ENCODE measurements at places on chromosomes 13 and 19.

DNA sequence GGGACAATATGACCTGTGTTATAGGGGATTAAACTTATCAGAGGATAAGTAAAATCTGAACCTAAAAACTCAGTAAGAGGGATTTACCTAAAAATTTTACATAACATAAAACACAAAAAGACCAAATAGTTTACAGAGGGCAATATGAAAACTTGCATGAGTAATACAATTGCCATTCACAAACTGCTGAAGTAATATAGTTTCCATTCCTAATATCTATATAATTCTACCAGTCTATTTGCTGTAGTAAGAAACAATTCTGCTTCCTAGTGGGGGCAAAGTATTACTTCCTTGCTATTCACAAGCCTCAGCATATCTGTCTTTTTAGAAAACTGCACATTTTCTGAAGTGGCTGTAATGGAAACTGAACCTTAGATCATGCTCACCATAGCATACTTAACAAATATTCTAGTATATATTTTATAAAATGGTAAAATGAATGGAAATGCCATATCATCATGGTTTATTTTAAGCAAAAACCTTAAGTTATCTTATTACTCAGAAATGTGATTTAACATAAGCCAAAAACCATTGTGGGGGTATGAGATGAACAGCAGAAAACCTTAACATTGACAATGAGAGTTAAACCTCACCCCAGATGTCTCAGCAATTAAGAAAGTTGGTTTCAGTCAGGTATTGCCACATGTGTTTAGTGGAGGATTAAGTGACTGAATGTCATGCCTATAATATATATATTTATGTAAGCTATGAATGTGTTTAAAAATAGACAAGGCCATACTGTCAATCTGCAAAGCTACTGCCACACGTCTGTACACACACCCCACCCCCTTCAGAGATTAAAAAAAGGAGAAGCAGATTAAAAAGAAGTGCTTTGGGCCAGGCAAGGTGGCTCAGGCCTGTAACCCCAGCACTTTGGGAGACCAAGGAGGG is 136.8 kb downstream of the MIPEP start:
- DNase-seq = no peak

- no peak for DNase-seq
These were observed 524.1 kb upstream of the SLITRK5 start for GRCh38 chr13:87147076-87147475.

- DNase-seq = no peak
These were observed 17.1 kb upstream of the VWA8 start for GRCh38 chr13:41978007-41978406.

DNA sequence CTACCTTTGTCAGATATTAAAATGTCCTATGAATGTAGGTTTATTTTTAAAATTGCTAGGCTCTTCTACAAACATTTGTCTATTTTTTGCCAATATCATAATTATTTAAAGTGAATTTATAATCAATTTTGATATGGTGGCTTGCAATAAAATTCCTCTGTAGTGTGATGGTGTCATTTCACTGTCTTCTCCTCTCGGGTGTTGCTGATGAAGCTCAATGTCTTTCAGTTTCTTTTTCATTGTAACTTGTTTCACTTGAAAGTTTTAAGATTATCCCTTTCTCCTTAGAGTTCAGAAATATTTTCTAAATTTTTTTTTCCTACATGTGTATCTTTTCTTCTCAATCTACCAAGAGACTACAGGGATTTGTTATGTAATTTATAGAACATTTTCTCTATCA is 267.1 kb upstream of the EDNRB start:
- DNase-seq = no peak

DNA sequence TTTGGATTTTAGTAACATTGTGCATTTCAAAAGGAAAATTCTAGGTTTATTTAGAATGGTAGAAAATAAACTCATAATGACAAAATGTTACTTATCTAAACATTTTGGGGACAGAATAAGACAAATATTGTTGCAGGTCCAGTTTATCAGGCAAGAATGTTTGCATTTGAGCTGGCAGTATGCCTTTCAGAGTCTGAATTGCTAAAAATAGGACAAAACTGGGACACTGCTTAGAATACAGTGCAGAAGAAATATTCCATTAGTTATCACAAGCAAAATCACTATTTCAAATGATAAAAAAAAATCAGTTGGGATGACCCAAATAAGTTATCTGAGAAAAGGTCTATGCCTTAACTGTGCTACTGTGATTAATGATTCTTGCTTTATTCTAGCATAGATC is 870.3 kb upstream of the MIR17HG start:
- DNase-seq = no peak

DNA sequence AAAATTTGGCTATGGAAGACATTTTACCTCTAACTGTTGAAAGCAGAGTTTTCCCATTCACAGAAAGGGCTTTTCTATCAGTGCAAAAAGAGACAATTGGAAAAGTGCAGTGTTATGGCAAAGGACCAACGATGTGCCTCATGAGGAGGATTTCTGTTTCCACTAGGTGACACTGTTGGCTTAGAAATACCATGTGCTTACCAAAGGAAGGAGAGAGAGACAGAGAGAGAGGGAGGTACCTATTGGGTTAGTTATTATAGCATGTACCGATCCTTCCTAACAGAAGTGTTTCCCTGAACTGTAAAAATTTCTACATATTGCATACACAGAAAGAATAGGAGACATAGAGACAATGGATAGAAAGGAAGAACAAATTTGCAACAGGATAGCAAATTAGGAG is 23.9 kb upstream of the PSG4 start:
- DNase-seq = no peak

GRCh38 chr19:46211201-46211881 is 18.2 kb upstream of the IGFL1 start:
- no peak for DNase-seq

DNA sequence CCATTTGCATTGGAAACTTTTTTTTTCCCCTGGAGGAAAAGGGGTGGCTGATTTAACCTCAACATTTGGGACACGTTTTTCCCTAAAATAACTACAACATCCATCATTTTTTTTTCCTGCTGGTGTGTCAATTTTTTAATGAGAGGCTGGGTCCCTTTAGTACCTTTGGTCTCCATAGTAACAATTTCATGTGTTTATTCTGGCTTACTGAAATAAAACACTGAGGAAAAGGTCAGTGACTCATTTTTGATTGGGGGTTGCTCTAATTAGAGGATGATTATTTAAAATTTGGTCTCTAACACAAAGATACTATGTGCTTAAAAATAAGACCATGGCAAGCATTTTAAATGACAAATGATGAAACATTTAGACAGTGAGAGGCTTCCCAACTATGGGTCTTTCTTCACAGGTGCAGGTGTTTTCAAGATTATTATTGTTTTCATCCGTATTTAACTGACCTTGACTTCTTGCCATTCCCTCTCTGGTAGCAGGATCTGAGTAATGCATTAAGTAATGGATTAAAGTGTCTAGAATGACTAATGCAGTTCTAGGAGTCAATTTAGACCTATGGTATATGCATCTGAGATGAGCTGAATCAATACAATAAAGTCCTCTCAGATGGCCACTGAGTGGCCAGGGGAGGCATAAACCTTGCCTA is 406.4 kb downstream of the KCNRG start:
- DNase-seq = no peak

- DNase-seq = no peak
These were observed 25.2 kb downstream of the ZNF383 start for GRCh38 chr19:37243206-37243632.

DNA sequence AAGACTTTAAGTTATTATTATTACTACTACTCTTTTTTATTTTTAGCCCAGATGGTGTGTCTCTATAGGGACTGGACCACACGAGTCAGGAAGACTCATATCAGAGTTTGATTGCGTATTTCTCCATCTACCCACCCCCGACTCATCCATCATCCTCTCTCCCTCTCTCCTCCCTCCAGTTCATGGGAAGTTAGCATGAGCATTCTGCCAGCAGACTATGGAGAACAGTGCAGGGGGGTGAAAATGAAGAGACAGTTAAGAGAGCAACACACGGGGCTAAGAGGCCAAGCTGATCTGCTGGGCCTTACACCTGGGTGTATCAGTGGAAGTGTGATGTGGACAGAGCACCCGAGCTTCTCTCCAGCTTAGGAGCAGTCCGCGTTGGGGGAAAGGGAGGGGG is 95.0 kb downstream of the UQCRFS1 start:
- DNase-seq = no peak

DNA sequence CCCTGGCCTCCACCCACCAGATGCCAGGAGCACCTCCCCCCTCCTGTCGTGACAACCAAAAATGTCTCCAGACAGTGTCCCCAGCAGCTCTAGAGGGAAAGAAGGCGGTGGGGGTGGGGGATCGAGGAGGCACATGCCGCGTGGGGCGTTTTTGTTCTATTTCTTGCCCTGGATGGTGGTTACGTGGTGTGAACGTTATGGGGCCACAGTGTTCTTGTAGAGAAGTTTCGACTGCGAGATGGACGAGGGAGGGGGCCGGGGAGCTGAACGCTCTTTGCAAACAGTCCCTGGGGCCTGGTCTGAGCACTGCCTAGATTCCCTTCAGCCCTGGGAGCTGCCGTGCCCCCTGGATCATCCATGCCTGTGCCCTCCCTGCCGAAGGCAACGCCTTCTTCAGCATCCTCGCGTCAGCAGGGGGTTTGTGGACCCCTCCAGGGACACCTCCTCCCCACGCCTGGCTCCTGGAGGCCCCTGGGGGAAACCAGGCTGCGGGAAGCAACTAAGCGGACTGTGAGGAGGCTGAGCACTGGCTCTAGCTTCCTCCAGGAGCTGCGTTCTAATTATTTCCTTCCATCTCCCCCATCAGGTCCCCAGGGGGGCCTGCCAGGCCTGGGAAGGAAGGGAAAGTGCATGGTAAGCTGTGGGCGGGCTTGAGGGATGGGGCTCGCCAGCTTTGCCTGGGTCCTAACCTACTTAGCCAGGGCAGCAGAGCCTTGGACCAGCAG is 131.5 kb downstream of the IER2 start:
- DNase-seq = no peak

DNA sequence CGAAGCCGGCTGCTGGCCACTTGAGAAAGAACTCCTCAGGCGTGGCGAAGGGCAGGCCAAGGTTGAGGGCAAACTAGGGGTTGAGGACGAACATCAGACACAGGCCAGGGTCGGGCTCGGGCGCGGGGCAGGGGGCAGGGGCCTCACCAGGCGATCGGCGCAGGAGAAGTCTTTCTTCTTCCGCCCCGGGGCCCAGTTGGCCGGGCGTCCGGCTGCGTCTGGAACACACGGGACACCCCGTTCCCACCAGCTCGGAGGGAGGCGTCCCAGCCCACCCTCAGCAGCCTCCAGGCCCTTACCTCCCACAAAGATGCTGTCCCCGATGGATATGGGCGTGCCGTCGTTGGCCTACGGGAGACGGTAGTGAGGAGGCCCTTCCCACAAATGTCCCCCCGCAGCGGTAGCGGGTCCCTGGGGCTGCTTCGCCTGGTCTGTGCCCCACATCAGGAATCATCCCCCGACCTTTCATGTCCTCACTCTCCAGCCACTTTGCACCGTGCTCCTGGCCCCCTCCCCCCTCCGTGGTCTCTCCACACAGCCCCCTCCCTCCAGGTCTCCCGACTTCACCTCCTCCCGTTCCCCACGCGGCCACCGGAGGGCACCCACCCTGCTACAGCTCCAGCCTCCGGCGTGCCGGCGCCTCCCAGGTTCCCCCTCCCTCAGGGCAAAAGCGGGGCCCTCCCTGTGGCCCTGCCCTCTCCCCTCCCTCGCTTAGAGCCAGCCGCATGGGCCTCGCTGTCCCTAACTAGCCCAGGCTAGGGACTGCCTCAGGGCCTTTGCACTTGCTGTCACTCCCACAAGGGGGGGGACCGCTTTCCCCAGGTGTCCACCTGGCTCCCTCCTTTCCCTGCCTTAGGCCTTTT is 4.8 kb downstream of the PNKP start:
- no peak for DNase-seq

GRCh38 chr19:14559916-14560775 is 11.7 kb downstream of the NDUFB7 start:
- no peak for DNase-seq

- DNase-seq = no peak
These were observed 2.6 kb downstream of the NAPSA start for GRCh38 chr19:50362656-50363424.

DNA sequence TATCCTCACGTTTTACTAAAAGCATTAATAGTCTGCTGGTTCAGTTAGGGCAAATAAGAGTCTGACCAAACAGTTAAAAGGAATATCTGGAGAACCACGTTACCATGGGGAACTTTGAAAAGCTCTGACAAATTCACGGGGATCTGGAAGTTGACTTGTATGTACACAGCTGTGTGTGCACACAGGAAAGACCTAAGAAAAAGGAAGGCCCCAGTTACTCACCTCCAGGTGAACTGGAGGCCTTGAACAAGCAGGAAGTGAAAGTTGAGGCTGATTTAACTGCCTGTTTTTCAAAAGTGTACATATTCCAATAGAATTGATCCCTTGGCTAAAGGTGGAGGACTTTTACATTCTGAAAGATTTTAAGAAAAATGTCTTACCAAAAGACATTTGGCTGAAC is 1891.6 kb upstream of the PCDH20 start:
- no peak for DNase-seq

DNA sequence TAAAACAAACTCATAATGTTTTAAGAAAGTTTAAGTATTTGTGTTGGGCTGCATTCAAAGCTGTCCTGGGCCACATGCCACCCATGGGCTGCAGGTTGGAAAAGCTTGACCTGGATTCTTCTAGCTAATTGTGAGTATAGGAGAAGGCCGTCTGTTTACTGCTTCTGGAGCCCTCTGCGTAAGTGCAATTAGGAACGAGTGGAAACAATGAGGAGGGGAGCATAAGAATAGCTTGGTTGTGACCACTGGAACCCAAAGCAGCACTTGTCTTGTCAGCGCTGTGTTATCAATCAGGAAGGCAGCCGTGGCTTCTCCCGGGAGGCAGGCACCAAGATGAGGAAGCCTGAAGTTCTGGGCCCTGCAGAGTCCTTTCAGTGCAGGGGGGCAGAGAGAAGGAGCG is 110.4 kb upstream of the MBNL2 start:
- DNase-seq = no peak

DNA sequence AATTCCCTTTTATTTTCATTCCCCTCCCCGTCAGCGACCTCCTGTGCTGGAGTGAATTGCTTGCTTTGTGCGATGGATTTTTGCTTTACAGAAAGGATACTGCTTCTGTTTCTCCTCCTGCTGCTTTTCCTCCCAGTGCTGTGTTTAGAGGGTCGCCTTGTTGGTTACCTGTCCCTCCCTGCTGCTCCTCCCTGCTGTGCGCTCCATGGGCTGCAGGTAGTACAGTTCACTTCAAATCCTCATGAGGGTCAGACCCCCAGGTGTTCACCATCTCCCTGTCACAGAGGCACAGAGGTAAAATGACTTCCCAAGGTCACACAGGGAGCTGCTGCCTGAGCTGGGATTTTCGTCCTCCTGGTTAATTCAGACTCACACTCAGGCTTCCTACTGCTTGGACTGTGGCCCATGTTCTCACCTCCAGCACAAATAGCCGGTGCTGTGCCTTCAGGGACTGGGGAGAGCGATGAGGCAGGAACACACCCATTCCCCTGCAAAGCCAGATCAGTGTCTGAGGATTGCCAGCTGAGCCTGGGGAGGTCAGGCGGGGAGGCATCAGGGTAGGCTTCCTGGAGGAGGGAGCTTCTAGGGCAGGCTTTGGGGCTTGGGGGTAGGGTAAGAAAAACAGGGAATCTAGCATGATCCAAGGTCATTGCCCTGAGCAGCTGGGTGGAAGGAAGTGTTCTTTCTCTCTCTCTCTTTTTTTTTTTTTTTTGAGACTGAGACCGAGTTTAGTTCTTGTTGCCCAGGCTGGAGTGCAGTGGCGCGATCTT is 14.4 kb downstream of the BICRA start:
- DNase-seq = no peak

All from naive thymus-derived CD8-positive, alpha-beta T cell (primary cell).